ENCODE measurements at places on chromosomes 13 and 19.

GRCh38 chr13:58994777-58995176 is 1169.0 kb downstream of the DIAPH3 start:
- no peak for DNase-seq

DNA sequence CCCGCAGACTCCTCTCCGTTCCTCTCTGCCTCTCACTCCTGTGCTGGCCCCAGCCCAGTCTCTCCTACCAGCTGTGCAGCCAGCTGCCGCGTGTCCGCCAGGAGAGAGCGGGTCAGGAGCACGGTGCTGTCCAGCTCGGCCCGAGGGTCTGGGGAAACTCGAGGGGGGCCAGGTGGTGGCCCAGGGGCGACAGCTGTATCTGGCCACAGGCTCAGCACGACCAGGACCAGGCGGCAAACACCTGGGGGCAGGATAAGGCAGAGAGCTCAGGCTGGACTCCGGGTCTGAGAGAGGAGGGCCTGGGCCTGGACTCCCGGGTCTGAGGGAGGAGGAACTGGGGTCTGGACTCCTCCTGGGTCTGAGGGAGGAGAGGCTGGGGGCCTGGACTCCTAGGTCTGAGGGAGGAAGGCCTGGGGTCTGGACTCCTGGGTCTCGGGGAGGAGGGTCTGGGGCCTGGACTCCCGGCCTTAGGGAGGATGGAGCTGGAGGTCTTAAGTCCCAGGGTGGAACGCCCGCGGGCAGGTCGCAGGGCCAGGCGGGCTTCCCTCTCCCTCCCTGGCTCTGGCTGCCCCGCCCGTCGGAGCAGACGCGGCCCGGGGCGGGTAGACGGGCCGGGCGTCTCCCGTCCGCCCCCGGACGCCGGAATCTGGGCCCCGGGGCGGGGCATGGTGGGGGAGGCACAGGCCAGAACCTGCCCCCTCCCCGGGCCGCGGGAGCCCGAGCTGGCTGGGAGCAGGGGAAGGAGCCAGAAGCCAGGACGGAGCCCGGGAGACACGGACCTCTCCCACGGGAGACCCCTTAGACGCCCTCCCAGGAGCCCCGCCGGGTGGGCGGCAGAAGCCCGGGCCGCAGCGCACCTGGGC is 1.3 kb downstream of the IL11 start:
- DNase-seq: peak; percentile 71

GRCh38 chr13:99008577-99008976 is 30.7 kb upstream of the DOCK9 start:
- DNase-seq: no peak

DNA sequence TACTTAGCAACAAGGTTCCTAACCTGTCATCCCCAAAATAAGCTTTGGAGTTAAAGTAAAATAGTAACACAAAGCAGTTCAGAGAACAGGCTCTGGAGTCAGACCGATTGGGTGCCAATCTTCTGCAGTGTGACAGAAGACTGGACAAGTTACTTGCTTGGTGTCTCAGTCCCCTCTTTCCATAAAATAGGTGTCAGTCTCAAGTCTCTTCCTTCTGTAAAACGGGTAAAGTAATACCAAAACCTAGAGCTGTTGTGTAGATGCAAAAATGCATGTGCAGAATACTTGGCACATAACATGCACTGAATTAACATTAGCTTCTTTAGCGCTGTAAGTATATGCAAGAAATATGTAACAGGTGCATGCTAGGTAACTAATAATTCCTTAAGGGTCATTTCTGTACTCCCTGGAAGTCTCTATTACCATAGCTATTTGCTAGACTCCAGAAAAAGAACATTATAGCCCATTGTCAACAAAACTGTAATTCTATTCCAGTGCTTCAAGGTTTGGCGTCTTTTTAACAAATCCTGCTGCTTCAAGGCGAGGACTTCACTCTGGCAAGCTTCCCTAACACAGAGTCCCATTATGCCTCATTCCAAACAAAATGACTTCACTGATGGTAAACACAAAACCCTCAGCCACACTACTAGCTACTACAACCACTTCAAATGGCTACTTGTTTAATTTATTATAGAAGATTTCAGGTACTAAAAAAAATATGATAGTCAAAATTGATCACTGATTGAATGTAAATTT is 32.8 kb downstream of the ELF1 start:
- peak; percentile 42 for DNase-seq

GRCh38 chr13:92179223-92179622 is 780.8 kb downstream of the GPC5 start:
- no peak for DNase-seq

DNA sequence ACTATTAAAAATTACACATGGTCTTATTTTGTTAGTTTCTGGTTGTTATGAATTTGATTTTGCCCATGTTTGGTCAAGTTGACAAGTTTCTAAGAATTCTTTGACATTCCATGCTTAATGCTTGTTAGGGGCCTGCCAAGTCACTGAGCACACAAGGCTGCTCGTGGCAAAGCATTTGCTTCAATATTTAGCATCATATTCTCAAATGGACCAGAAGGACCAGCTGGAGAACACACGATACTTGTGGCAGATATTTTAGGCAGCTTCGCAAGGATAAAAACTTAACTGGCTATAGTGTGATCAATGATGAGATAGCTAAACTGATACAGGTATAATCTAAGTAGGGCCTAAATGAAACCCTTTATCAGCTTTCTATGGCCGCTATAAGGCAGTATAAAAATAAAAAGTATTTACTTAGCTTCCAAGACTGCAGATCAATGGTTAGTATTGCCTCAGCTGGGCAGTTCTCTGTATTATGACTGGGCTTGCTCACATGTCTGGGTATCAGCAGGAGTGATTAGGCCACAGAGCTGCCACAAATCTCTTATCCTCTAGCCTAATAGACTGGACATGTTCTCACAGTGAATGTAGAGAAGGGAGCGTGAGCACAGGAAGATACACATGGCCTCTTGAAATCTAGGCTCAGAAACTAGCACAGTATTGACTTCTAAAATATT is 155.9 kb upstream of the SPRY2 start:
- DNase-seq: no peak

DNA sequence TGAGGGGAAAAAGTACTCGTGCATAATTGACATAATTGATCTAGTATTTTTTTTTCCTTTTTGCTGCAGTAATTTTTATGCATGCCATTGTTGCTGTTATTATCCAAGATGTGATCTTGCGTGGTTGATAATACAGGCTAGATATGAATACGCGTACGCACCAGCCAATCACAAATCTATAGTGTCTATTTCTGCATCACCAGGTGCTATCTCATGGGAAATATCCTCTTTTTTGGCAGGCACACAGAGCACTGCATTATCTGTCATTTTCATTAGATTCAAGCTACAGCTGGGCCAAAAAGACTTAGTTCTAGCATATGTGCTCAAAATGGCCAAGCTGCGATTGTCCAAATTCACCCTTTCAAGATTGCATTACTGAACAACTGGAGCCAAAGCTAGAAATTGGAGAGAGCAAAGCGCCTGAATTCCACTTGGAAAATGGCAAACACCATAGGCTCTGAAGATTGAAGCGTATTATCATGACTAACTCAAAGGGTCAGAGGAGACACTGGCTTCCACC is 181.1 kb downstream of the TSHZ3 start:
- no peak for DNase-seq

- DNase-seq: no peak
These were observed 20.8 kb upstream of the OR7A17 start for GRCh38 chr19:14906711-14907110.

- DNase-seq: no peak
These were observed 156.9 kb downstream of the DLEU7 start for GRCh38 chr13:50686551-50686950.

- DNase-seq: no peak
These were observed 10.4 kb upstream of the NANOS2 start for GRCh38 chr19:45924891-45925447.

DNA sequence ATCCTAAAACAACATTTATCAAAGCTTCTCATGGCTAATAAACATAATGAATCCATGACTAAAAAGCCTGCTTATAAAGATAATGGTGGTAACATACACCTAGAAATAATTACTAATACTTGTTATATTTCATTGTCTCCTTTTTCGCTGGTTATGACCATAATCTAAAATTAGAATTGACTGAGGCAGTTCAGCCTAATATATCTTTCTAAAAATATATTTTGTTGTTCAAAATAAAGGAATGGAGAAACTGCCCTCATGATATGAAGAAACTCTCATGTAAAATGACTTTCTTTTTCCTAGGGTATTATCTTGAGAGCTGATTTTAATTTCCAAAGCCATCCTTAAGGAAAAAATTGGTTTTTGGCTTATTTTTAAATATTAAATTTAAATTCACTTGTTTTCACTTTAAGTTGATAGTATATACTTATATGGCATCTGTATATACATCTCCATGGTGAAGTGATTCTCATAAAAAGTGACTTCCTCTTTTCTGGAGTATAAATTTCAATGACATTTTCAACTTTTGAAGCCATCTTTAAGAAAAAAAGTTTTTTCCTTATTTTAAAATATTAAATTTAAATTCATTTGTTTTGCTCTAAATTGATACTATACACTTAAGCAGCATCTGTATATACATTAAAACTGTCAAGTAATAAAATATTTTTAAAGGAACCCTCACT is 204.6 kb downstream of the VWA8 start:
- no peak for DNase-seq

GRCh38 chr13:45473627-45474026 is 8.9 kb downstream of the COG3 start:
- no peak for DNase-seq

DNA sequence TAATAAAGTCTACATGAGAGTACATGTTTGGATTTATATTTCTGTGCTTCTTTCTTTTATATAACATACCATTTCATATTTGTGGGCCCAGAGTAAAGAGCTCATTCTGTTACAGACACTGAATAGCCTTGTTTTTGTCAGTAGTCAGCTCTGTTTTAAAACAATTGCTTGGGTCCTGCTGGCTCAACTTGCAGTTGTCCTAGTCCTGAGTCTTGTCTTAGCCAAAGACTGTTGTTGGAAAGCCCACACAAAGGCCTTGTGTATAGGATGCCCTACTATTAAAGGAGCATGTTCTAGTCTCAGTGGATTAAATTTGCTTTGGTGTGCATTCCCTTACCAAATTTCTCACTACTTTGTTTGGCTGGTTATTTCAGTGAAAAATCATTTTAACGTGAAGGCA is 3.8 kb upstream of the KCNRG start:
- DNase-seq: no peak

GRCh38 chr13:79917628-79918027 is 423.3 kb downstream of the SPRY2 start:
- DNase-seq: no peak

- DNase-seq: peak; percentile 91
These were observed 2.3 kb upstream of the MZF1 start for GRCh38 chr19:58575183-58576041.

DNA sequence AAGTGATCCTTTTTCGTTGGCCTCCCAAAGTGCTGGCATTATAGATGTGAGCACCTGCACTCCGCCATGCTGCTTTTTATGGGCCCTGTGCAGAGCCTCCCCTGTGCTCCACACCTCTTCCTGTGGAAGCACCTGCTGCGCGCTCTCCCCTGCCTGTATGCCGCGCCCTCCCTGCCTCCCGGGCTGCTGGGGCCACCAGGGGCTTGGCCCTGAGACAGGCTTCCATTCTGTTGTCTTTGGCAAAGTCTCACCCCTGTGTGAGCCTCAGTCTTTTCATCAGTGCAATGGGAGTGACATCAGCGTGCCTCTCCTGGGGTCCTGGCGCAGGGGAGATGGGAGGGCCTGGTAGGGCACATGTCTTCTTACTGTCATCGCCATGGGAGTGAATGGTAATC is 1.3 kb downstream of the FAM174C start:
- DNase-seq: no peak

DNA sequence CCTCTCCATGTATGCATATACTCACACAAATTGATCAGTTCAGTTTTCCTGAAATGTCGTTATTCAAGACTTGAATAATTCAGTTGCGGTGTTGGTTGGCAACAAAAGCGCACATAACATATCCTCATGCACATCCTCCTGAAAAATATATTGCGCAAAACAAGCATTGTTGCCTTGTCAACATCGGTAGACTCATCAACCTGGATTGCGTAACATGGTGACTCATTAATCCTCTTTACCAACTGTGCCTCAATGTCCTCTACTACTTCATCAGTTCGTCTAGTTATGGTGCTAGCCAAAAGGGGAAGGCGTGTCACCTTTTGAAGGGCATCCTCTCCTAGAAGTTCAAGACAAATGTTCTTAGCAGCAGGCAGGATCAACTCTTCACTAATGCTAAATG is 357.7 kb downstream of the LMO7 start:
- no peak for DNase-seq

DNA sequence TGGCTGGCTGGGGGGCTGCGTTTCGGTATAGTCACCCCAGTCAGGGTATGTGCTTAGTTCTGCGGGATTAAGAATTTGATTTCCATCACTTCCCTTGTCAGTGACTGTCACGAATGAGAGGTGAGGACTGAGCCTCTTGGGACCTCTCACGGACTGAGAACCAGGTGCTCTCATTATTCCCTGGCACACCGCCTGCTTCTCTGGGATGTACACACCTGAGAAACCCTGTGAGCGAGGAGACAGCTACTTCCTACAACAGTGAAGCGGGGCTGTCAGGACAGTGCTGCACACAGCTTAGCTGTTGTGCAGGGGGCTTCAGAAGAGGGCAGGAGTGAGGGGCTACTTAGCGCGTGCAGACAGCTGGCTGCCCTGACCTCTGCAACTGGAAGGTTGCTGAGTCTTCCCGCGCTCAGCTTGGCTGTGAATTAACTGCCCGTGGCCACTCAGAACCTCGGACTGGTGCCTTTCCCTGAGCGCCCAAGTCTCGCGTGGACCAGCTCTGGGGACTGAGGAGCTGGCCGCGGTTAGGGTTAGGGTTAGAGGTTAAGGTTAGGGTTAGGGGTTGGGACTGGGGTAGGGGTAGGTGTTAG is 65.3 kb upstream of the MCF2L start:
- no peak for DNase-seq

GRCh38 chr19:11192957-11193939 is 4.1 kb downstream of the KANK2 start:
- DNase-seq: no peak

- no peak for DNase-seq
These were observed 173.4 kb upstream of the SGCG start for GRCh38 chr13:23007426-23007825.

DNA sequence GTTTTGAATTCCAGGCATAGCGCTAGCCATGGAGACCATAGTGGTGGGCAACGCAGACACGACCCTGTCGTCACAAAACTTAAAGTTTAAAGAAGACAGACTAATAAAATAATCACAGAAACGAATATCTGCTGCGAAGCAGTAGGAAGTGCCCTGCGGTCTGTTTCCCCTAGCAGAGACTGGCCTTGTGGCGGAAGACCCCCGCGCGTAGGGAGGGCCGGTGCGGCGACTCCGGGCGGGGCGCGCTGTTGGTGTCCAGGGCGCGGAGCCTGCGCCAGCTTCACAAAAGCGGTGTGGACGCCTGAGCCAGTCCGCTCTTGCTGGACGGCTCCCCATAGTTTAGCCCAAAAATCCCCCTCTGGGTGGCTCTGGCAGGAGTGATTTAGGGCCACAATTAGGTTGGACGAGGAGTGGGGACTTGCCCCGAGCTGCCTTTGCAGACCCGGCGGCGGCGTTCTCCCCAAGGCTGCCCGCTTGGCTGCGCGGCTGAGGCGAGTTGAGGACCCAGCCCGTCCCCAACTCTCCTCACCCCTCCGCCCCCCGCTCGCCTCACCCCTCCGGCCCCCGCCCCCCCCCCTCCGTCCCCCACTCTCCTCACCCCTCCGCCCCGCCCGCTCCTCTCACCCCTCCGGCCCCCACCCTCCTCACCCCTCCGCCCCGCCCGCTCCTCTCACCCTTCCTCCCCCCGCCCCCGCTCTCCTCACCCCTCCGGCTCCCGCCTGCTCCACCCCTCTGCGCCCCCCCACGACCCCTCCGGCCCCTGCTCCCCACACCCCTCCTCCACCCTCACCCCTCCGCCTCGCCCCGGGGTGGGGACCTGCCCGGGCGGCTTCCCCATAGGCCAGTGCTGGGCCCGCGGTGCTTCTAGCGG is 14.2 kb upstream of the LATS2 start:
- DNase-seq: no peak

- no peak for DNase-seq
These were observed 3.5 kb downstream of the GRK1 start for GRCh38 chr13:113670541-113670940.

Data from AG10803 (cell line).